ENCODE measurements at places on chromosomes 1 and 21.

GRCh38 chr1:110914676-110915075, 41.7 kb downstream of the CD53 start:
- DNase-seq: no peak

GRCh38 chr1:212677136-212677535, 22.5 kb downstream of the BATF3 start:
- no peak for DNase-seq

DNA sequence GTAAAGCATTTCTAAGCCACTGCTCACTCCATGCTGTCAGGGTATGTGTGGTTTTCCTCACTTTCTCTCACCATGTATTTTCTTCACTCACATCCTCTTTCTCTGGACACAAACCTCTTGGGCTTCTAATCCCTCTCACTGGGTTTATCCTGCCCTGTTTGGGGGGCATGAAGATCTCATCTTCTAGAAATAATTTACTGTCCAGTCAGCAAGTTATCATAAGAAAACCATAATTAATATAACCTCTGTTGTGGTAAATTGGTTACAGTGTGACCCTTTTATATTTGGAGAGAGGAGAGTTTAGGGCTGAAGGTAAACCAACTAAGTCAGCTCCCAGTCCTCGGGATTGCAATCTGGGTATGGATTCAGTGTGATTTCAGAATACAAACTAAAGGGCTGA, 213.8 kb upstream of the PROX1 start:
- no peak for DNase-seq

GRCh38 chr1:183327434-183328290, 90.5 kb downstream of the NMNAT2 start:
- no peak for DNase-seq

DNA sequence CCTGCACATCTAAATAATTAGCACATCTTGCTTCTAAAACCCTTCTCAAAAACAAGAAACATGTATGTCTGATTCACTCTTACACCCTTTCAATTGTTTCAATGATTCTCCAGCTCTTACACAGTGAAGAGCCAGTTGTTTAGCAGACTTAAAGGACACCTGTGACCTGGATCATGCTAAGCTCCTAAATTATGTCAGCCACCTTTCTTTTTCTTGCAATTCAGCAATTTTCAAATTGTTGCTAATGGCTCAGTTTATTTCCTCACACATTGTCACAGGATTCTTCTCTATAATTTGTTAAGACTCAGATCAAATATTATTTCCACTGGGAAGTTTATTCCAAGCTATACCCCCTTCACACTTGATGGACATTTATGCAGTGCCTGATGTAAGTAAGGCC, 413.2 kb downstream of the PLA2G4A start:
- no peak for DNase-seq

- no peak for DNase-seq
Observed at GRCh38 chr1:182147951-182148350, 86.4 kb upstream of the ZNF648 start.

- DNase-seq: peak; percentile 55
Observed at GRCh38 chr1:162303004-162303344, 73.7 kb downstream of the SPATA46 start.

DNA sequence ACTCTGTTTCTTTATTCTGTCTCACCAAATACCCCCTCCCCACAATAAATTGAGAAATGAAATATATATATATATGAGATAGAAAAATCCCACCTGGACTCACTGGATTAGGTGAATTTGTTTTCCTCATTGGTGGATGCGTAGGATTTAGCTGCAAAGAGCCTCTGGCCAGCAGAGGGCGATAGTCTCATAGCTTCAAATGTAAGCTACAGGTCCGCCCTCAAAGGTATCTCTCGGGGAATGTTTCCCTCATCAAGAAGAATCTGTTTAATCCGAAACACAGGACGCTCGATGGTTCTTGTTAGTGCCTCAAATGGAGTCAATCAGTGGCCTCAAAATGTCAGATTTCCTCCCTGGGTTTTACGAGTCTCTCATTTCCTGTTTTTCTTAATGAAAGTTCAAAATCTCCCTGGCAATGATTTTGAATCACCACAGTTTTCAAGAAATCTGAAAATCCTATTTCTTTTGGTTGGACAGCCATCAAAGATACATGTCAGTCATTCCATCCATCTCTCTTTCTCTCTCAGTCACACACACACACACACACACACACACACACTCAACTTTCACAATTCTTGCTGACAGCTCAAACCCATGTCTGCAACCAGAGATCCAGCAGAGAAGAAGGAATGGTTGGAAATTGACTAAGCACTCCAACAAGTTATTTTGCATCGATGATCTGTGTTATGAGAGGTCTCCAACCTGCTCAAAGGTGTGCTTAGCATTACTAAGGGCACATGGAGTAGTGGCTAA, 13.9 kb upstream of the CAMK1G start:
- DNase-seq: peak; percentile 74

DNA sequence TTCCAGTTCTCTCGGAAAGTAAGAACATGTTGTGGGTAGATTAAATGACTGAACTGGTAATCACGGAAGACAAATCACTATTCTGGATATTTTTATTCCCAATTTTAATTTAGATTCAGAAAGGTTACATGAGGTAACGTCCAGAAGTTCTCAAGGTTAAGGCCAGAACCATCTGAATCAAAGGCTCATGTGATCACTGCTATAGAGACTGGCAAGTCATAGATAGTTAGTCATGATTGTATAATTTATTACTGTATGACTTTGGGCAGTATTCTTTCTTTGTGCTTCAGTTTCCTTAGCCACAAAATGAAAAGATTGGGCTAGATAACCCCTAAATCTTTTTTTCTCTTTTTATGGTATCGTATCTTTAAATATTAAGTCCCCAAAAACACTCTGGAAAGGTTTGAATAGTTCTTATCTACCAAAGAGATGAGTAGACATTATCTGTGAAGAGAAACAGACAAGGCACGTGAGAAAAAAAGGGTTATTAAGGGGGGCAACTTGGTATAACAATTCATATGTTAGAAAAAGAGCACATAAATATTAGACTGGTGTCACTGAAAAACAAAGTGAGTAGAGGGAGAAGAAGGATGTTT, 241.0 kb downstream of the PTPRC start:
- no peak for DNase-seq

- peak; percentile 74 for DNase-seq
Observed at GRCh38 chr1:32496127-32496526, 31.3 kb downstream of the ZBTB8B start.

DNA sequence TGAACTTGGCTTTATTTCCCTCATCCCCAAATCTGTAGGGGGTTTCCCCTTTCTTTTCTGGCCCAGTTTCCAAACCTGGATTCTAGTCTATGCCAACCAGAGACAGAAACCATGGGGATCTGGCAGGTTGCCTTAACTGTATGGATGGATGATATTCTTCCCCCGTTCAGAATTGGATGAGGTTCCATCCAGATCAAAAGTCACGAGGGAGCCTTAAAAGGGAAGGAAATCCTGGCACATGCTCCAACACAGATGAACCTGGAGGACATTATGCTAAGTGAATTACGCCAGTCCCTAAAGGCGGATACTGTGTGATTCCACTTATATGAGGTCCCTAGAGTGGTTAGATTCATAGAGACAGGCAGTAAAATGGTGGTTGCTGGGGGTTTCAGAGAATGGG, 124.4 kb downstream of the HUNK start:
- DNase-seq: no peak

GRCh38 chr1:54857141-54857540, 29.9 kb downstream of the DHCR24 start:
- no peak for DNase-seq

- no peak for DNase-seq
Observed at GRCh38 chr1:115445090-115445489, 107.0 kb upstream of the NGF start.

DNA sequence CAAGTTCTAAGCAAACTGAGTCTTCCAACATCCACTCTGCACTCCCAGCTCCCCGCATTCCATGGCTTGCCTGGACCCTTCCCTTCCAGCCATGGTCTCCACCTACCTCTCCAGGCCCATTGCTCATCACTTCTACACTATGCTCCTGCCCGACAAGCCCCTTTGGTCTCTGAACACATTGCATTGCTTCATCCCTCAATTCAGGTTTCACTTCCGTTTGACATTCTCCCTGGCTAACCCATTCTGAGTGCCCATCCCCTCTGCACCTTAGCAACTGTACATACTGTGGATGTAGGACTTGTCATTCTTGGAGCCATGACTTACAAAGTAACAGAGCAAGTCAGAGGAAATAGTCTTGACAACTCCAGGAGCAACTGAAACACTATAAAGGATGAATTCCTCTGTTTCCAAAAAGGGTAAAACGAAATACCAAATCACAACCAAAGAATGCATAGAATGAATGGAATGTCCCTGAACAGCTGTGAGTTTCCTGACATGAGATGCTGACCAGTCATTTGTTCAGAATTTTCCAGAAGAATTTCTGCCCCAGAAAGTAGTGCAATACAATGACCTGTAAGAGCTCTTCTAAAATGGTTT, 66.7 kb downstream of the KCNJ6 start:
- peak; percentile 41 for DNase-seq

- DNase-seq: no peak
Observed at GRCh38 chr1:111204201-111204982, 3.9 kb upstream of the DENND2D start.

DNA sequence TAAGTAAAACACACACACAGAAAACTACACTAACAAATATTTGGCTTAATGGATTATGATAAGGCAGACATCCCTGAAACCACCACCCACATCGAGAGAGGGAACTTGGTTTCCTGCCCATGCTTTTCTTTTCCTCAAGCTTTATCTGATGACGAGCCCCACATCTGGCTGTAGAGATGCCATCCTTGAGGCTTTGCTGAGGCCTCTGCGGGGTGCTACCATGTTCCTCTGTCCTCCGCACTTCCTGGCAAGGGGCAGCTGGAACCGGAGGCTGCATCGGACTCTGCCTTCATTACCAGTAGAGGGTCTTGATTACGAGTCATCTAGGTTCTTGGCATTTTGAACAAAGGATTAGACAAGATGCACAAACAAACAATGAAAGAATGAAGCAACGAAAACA, 21.7 kb upstream of the C1orf174 start:
- DNase-seq: no peak

DNA sequence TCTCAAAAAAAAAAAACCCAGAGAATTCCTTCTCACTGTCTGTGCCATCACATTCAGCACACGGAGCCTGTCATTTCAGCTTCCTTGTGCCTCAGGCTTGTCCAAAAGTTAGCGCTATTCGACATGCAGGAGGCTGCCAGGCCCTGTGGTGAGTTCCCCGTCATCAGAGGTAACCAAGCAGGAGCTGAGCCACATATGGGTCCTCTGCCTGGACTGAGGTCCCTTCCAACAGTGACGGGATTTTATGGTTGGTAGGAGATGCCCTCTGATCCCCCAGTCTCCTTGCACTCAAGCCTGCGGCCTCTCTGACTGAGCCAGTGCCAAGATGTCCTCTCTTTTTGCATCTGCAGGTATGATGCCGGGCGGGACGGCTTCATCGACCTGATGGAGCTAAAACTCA, 12.7 kb upstream of the CTRC start:
- no peak for DNase-seq

GRCh38 chr1:199218065-199218464, 579.2 kb downstream of the PTPRC start:
- no peak for DNase-seq

DNA sequence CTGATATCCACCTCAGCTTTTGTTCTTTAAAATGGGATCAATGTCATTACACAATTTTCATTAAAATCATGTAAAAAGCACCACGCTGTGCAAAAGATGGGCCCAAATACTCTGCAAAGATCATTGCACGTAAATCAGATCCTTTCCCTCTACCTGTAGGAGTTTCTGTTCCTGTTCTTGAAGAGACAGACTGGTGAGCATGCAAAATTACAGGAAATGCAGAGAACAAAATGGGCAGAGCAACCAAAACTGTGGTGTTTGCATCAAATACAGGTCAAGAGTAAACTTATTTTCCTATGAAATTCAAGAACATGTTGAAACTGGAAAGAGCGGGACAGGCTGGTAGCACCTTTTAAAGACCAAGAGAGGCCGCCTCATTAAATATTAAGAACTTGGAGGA, 294.9 kb upstream of the ADGRL2 start:
- no peak for DNase-seq

DNA sequence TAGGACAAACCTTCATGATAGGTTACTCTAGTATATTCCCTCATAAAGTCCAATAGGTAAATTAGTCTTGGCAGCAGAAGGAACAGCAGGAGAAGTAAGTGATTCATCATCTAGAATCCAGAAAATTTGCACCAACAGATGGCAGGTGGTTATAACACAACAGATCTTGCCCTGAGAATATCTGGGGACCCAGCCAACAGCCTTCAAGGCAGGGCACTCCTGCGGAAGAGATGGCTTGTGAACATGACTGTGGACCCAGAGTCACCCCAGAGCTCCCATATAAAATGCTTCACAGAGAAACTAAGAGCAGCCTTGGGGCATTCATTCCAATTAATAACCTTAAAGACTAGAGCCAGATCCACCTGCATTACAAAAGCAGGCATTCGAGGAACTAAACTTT, 7.9 kb upstream of the PLA2G2C start:
- no peak for DNase-seq

- no peak for DNase-seq
Observed at GRCh38 chr21:34871026-34871908, 177.8 kb downstream of the RUNX1 start.

GRCh38 chr1:196400478-196401451, 207.5 kb downstream of the KCNT2 start:
- DNase-seq: peak; percentile 93

DNA sequence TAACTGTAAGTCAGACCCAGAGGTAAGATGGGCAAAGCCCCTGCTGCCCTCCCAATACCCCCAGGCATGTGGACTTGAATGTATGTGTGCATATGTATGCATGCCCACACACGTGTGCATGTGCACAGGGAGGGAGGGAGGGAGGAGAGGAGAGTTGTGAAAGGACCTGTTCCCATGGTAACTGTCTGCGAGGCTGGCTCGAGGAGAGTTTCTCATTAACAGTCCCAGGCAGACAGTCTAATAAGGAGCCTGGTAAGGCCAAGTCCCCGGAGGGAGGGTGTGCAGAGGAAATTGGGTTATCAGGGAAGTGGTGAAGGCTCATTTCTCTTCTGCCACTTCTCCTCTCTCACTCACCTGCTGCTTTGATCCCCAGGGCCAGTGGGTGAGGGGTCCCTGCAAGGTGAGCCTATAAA, 74.9 kb downstream of the NFASC start:
- no peak for DNase-seq

- DNase-seq: peak; percentile 93
Observed at GRCh38 chr1:91885716-91886506, at the start of gene TGFBR3. TGFBR3 (minus strand) TSS chr1:91886151; CDS start chr1:91861531, 24,620 bp downstream.

GRCh38 chr1:218456444-218456843, 111.3 kb downstream of the TGFB2 start:
- no peak for DNase-seq

GRCh38 chr1:59856725-59857338, 42.1 kb downstream of the HOOK1 start:
- DNase-seq: no peak

GRCh38 chr21:35336534-35336933, 287.4 kb upstream of the RUNX1 start:
- DNase-seq: no peak

Data from endothelial cell of umbilical vein (primary cell).